ENCODE measurements at places on chromosomes 4 and X. TPM values are rescaled to one million over a fixed set of nuclear protein-coding genes. Genes with fewer than 3 reads are reported as not detected.

The CT45A10 gene
- total RNA-seq: not detected

The GABRQ gene
- 0.32 TPM for total RNA-seq

The NKX3-2 gene
- total RNA-seq: 0.09 TPM

The CLGN gene
- total RNA-seq: 5.3 TPM

The HPGD gene
- total RNA-seq: 50.0 TPM

The AKAP4 gene
- total RNA-seq: not detected

The VSIG4 gene
- not detected for total RNA-seq

The SYP gene
- total RNA-seq: 2.2 TPM

The SPACA5 gene
- not detected for total RNA-seq

The RNF175 gene
- total RNA-seq: not detected

The KIF4A gene
- 24.2 TPM for total RNA-seq

The HEPH gene
- not detected for total RNA-seq

The MAGEC2 gene
- not detected for total RNA-seq

The FRAS1 gene
- total RNA-seq: 1.5 TPM

The GRIA3 gene
- not detected for total RNA-seq

The COX18 gene
- total RNA-seq: 6.9 TPM

The SMR3B gene
- not detected for total RNA-seq

The PAGE5 gene
- not detected for total RNA-seq

The ZNF157 gene
- total RNA-seq: not detected

The UBQLN2 gene
- 17.9 TPM for total RNA-seq

The GPR34 gene
- 0.13 TPM for total RNA-seq

The STIM2 gene
- 12.7 TPM for total RNA-seq

The WWC2 gene
- total RNA-seq: 15.7 TPM

Measured in A549 treated with RU486 at 1 μM for 4 hours (cell line).